ENCODE measurements at places on chromosomes 6 and 20.
A peak's percentile ranks its signal among the peaks of the same experiment; 100 is the strongest.

DNA sequence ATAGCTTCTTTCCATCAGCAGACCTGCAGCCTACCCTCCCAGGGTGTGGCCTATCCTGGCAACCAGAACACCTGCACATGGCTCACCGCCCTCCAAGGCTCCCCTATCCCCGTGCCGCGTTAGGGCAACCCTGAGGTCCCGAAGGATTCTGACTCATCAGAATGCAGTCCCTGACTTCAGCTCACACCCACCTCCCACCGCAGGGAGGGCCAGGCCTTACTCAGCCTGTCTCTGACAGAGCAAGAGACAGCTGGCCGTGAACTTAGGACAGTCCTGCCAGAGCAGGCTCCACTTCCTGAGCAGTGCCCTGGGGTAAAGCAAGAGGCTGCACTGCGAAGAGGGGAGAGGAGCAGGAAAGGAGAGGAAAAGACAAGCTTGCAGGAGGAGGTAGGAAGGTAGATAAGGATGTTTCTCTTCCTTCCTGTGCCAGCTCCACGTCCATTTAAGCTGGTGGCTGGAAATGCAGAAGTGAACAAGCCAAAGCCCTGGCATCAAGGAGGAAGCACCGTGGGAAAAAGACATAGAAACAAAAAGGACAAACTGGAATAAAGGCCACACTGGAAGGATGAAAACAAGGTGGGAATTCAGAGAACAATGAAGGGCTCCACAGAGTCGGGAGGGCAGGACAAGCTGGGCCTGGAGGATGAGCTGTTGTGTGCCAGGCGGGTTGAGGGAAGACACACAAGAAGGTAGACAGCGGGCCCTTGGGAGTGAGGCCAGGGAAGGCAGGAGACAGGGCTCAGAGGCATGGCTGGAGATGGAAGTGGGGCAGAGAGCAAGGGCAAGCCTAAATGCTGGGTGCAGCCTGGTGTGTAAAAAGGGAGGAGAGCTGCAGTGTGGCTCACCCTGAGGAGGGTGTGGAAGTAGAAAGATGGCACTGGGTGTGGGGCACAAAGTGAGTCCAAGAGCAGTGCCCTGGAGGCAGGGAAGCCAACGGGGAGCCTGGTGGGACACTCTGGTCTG lies 102.7 kb downstream of the SLC23A2 start:
- no peak for DNase-seq

DNA sequence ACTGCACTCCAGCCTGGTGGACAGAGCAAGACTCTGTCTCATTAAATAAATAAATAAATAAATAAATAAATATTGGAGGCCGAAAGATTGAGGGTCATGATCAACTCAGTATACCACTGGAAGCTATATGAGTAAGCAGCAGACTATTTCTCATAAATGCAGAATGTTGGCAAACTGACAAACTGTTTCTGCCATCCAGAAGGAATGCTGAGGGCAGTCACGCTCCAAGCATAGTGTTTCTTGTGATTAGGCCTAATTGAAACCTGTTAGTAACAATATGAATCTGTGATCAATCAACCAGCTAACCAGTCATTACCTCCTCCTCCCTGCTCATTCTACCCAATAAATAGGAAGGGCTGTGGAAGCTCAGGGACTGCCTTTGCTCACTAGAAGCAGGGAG lies 15.2 kb upstream of the KCNK15 start:
- DNase-seq, result no peak

DNA sequence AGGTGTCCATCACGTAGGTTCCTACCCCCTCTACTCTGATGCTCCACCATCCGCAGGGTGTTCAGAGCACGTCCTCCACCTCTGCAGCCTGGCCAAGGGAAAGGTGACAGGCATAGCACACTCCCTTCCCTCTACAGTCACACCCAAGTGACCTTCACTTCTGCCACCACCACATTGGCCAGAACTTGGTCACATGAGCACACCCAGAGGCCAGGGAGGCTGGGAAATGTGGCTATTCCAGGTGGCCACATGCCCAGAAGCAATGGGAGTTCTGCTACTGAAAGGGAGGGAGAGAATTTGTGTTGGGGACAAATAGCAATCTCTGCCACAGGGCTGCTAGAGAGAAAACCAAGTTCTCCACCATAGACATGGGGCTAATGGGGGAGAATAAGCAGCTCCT lies 180.3 kb downstream of the NFATC2 start:
- no peak for DNase-seq

DNA sequence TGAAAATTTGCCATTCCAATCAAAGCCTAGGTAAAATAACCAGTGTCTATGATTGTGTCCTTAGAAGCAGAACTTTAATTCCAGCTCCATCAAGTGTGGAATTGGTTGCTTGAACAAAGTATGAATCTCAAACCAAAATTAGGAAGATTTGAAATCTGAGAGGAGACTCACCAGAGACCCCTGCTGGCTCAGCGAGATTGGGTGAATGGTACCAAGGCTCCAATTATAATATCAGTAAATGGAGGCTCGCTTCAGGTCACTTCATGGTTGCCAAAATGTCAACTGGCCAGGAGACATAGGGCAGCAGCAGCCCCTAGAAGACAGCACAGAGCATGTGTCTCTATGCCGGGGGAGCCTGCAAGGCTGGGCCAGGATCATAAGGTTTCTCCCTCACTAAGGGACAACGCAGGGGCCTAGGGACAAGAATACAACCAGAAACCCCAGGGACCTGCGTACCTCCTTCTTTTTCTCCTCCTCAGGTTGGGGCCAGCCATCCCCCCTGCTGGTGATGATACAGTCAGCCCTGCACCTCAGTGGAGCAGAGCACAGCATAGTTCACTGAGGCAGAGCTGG lies 14.0 kb downstream of the RBL1 start:
- peak; percentile 14 for DNase-seq

DNA sequence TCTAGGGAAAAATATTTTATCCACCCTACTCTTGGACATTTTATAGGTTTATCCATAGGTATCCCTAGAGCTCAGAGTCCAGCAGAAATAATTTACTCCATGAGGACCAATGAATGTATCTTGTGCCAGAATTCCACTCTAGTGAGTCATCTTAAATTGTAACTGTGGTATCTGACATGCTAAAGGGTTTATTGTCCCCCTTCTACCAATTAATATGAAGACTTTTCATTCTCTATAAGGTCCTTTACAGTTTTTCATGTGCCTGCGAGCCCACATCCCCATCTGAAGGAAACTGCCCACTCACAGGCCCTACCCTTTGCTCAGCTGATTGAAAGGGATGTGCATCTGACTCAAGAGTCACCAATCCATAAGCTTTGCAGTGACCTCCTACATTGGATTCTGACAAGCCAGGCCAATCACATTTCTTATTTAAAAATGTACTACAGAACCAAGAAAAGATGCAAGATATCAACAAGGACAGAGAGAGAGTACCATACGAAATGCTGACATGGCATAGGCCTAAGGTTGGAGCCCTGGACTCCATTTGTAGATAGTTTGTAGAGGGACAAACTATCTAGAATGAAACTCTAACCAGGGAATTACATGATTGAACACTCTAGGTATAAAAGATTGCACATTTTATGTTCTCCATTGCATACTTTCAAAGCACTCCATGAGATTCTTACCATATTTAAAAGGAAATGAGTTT lies 93.4 kb upstream of the DEFB112 start:
- DNase-seq, result no peak

GRCh38 chr20:24007073-24007595 lies 18.6 kb upstream of the GGTLC1 start:
- no peak for DNase-seq

DNA sequence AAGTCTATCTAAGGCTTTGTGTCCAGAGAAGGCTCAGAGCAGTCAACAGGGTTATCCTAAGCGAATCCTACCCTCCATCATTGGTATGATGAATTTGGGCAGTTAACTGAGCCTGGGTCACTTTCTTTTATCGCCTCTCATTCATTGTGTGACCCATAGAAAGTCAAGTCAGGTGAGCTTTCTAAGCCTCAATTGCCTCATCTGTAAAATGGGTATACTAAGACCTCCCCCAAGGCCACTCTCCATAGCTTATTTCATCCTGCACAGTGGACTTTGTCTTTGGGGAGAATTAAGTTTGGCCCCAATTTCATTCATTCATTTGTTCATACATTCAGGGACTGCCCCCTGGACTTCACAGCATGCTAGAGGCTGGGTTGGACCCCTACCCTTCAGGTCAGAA lies 110.5 kb downstream of the DHX35 start:
- DNase-seq, result no peak

GRCh38 chr20:10584371-10584770 lies 89.4 kb downstream of the JAG1 start:
- DNase-seq, result no peak

DNA sequence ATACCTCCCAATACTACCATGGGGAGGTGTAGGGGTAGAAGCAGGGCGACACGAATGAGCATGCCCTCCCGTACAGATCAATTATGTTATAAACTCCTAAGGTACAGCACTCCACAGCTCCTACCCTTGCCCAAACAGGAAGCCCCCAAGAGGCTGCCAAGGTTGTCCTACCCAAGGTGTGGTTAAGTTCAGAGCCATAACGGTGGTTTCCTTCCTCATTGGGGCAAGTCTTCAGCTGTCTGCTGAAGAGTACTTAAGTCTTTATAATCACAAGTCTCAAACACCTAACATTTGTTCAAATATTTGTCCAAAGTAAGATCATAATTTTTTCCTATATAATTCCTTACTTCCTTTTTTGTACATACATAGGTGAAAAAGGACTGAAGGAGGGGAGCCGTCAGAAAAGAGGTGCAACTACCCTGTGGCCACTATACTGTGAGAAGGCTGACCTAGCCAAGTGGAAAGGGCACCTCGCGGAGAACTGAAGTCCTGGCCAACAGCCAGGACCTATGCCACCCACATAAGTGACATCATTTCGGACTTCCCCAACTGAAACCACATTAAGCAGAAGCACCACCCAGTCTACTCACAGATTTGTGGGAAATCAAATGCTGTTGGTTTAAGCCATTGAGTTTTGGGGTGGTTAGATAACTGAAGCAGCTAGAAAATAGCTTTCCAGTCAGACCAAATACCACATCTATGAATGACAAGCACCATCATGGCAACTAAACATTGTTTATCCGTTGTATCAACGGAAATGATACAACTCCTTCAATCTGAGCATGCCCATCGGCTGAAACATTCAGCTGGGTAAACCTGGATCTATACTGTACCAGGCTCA lies 2.9 kb upstream of the RAB22A start:
- DNase-seq, result peak; percentile 89

DNA sequence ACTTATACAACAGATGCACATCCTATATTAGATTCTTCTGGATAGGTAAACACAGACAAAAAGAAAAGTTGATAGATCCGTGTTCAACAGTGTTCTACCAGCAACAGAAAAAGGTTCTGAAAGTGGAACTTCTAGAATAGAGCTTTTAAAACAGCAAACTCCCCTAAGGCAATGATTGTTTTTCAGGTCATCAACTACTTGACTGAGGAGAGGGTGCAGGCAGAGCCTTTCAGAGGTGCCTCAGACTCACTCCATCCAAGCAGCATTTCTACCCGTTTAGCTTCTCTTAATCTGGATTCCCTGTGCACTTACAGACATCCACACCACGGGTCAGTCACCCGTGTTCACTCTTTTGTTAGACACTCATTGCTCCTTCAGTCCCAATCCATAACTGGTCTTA lies 28.9 kb downstream of the FYN start:
- no peak for DNase-seq

GRCh38 chr6:2078888-2079287 lies 166.5 kb downstream of the GMDS start:
- DNase-seq, result no peak

DNA sequence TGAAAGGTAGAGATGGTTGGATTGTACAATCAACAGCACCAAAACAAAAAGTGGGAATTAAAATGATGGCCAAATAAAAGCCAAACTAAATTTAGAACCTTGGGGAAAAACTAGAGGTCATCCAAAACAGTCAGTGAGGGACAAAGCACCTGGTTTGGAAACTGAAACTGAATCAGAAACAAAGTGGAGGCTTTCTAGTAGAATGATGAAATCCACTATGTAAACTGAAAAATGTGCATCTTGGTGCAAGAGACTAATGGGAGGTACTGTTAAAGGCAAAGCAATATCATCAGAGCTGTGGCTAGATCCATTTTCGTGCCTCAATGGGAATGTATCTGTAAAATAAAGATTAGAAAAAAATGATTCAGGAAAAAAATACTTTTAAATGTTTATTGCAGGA lies 380.0 kb upstream of the GJE1 start:
- no peak for DNase-seq

GRCh38 chr20:25622450-25623224 lies 1.2 kb downstream of the NANP start:
- no peak for DNase-seq

- no peak for DNase-seq
Measured at GRCh38 chr20:32828029-32828680, 8.4 kb downstream of the MAPRE1 start.

GRCh38 chr6:42783876-42784642 lies 2.2 kb downstream of the BICRAL start:
- peak; percentile 54 for DNase-seq

DNA sequence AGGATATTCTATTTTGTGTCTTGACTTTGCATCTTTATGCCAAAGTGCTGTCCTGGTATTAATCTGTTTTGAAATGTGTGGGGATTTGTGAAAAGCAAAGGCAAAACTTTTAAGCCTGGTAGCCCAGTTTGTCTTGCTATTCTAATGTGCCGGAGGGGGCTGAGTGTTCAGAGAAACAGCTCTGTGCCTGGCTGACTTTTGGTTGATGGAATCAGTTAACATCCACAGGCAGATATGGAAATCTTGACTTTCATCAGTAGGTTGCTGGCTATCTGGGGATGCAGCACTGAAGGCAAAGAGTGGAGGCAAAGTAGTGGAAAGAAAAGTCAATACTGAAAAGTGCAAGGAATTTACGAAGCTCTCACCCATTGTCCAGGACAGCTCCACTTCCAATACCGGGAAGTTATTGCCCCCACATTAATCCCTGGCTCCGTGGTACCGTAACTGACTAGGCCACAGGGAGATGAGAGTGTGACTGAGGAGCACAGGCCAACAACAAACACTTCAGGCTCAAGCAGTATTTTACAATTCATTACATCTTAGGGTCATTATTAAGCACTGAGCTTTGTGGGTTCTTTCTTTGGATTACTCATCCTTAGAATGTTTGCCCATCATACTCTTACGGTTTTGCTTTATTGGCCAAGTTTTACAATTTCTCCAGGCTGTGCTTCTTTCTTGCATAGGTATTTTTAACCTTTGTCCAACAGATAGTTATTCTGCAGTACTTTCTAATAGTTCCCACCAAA lies 164.6 kb downstream of the MTFR2 start:
- no peak for DNase-seq
